ENCODE measurements at places on chromosomes 7 and 10.

GRCh38 chr10:78807504-78808203, 261.1 kb upstream of the ZMIZ1 start:
- DNase-seq, result no peak

- DNase-seq, result no peak
Measured at GRCh38 chr7:33463131-33463530, 333.8 kb downstream of the BBS9 start.

DNA sequence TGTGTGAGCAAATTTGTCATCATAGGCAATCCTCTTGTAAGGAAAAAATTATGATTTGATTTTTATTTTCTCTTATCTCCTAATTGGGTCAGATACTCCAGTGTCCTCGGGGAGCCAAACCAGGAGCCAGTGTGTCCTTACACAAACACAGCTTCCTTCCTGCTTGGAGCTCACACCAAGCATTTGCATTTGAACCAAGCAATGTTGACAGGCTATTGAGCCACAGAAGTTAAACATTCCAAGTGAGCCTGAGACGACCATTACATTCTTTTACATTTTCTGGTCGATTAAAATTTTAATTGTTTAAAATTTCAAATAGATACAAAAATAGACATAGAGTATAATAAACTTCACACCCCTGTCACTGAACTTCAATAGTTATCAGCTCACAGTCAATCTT, 194.8 kb downstream of the CFTR start:
- DNase-seq, result no peak

DNA sequence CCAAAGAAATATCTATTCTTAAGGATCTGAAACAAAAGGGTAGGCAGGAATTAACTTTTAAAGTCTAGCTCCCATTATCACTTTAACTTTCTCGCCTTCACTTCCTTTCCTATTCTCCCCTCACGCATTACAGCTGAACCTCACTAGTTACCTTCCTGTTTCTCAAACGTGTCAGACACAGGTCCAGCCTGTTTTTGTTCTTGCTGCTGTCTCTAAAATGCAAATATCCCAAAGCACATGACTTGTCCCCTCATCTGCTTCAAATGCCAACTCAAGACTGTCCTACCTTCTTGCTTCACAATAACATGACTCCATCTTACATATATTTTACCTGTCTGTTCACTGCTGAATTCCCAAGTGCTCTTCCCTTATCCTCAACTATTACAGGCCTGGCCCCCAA, 17.6 kb downstream of the ZDHHC6 start:
- no peak for DNase-seq

DNA sequence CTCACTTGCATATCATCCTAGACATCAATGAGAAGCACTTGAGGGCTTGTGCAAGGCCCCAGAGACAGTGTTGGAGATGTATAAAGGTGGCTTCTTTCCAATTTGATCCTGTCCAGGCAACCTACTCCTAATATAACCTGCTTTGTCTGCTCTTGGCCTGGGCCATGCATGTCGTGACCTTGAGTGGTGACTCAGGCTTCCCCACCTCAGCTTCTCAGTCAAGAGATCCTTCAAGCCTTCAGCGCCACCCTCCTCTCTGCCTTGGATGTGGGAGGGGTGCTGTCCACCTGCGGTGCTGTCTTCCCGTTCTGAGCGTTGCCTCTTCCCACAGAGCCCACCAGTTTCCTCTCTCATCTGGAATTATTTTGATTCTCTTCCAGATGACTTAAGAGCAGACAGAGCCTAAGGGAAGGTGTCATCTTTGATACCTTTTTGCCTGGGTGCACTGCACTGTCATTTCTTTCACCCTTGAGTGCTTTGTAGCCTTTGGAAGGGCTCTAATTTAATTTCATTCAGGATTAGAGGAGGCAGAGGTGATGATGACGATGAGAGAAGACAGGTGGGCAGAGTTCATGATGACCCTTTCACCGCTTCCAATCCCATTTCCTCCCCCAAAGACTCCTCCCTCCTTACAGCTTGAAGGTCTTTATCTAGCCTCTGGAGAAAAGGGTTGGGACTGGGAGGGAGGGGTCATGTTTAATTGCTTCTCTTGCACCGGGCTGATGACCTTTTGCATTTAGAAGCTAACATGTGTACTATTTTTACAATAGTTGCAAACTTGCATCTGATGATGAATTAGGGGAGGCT, 6.9 kb downstream of the LSMEM1 start:
- no peak for DNase-seq

DNA sequence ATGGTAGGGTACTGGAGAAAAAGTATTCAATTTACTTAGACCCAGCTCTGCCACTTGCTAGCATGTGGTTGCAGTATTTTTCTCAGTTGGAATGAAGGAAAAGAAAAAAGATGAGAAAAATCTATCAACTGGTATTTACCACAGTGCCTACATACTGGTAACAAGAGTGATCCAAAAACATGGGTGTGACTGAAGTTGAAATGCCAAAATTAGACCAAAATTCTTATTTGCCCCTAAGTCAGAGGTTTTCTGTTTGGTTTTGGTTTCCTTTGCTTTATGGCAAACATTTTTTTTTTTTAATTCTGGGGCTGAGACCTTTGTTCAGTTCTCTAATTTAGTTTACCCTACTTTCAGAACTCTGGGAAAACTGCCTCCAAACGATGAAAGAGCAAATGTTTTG, 12.3 kb downstream of the HYCC1 start:
- no peak for DNase-seq

- no peak for DNase-seq
Measured at GRCh38 chr7:78510580-78511188, 712.1 kb downstream of the PHTF2 start.

DNA sequence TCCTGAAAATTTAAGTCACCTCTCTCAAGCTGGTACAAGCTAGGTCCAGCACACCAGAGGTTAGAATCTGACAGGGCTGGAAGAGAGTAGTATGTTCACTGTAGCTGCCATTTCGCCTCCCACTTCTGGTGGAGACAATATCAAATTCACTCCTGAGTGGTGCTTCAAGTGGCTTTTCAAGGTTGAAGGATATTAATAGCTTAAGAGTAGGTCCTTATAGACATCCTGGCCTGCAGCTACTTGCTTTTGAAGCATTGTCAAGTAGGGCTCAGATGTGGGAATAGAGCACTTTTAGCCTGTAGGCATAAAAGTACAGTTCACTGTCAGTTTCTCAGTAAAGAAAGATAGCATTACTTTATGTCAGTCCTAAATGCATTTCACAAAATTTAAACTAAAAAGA, 270.5 kb upstream of the PLPP4 start:
- no peak for DNase-seq

DNA sequence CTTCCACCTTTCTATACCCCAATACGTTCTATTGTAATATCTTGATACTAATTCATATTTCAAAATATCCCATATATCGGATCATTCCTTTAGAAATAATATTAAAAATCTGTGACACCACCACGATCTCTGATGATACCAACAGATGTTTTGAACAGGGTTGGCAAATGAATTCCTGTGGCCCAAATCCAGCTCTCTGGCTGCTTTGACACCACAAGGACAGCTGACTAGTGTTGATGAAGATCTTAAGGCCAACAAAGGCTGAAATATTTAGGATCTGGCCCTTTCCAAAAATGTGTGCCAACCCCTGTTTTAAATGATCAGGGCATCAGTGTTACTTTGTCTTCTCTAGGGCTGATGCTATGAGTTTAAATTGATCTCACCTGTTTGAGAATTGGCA, 380.7 kb upstream of the PFKP start:
- no peak for DNase-seq

- DNase-seq, result no peak
Measured at GRCh38 chr7:146176860-146177259, 60.3 kb downstream of the CNTNAP2 start.

DNA sequence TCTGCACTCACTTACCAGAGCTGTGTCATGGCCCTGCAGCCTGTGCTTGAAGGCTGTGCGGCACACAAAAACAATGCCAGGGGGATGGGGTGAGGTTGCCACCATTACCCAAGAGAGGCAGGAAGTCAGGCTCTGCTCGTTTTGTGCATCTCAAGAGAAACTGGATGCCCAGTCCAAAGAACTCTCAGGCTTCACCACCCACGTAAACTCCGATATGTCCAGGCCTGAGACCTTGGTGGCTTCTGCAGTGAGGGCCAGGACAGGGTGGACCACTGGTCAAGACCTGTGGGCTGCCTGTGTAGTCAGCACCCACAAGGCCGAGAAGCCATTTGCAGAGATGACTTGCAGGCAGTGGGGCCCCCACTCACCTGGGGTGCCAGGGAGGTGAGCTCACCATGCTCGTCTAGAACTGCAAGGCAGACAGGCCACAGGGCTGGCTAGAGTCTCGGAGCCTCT, 54.7 kb upstream of the EBF3 start:
- no peak for DNase-seq

DNA sequence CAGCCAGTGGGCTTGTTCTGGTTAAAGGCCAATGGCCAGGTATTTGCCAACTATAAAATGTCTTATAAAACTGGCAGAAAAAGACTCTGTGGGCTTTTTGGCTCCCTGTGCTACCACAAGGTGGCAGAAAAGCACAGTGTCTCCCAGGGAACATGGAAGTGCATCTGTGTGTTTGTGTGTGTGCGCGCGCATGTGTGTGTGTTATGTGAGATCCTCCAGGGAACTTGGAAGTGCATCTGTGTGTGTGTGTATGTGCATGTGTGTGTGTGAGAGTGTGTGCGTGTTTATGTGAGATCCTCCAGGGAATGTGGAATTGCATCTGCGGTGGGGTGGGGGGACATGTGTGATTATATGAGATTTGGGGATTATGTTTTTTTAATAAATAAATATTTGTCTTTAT, 30.2 kb upstream of the ABI1 start:
- no peak for DNase-seq

- DNase-seq, result no peak
Measured at GRCh38 chr10:132320654-132321469, 11.1 kb upstream of the LRRC27 start.

DNA sequence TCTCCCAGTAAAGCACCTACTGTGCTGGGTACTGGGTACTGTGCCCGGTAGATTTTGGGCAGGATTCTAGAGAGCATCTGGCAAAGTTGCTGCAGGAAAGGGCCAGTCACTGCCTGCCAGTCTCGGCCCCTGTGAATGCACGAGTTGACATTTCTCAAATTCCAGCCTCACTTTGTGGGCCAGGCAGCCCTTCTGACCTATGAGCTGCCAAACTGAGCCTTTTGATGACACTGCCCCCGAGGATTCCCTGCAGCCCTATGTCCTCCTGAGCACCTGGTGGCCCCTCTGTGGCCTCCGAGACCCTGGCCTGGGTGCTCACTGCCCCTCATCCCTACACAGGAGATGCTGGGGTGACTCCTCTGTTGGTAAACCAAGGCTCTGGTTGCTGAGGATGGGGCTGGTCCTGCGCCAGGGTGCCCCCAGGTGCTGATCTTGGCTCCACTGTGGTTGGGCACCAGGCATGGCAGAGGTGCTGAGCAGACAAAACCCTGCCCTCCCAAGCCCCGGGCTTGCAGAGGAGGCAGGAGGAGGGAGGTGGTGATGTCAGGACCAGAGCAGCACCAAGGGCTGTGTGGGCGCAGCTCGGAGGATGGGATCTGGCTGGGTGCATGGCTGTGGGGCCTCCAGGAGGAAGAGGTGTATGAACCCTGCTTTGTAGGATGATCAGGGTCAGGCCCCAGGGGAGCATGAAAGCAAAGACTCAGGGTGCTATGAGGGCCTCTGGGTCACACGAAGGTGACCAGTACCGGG, 16.2 kb downstream of the LHPP start:
- DNase-seq, result no peak

DNA sequence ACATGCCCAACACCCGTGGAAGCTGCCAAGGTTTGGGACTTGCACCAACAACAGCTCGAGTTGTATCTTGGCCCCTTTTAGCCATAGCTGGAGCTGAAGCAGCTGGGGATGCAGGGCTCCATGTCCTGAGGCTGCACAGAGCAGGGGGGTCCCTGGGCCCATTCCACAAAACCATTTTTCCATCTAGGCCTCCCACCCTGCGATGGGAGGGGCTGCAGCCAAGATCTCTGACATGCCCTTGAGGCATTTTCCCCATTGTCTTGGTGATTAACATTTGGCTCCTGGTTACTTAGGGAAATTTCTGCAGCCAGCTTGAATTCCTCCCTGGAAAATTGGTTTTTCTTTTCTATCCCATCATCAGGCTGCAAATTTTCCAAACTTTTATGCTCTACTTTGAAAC, 637.8 kb upstream of the VSTM2A start:
- no peak for DNase-seq

GRCh38 chr7:40202851-40203250, 68.0 kb downstream of the SUGCT start:
- DNase-seq, result no peak

DNA sequence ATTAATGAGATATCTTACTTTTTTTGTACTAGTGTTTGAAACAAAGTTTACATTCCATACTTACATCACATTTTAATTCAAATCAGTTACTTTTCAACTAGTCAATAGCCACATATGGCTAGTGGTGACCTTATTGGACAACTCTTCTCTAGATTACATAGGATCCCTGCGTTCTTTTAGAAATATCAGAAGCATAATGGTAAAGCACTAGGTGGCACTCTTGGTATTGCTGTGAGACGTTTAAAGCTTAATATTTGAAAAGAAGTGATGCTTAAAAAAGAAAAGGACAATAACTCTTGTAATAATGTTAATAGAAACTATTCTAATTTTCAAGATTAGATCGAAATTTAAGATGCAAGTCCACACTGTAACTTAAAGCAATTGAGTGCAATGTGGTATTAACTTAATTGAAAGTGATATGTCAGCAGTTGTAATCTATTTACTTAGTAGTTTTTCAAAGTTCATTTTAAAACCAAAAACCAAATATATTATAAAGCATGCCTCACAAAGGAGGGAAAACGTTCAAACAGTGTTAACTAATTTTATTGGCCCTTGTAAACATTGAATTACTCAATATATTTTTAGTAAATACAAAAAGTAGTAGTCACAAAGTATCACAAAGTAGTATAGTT, 339.1 kb downstream of the ATRNL1 start:
- DNase-seq, result no peak

DNA sequence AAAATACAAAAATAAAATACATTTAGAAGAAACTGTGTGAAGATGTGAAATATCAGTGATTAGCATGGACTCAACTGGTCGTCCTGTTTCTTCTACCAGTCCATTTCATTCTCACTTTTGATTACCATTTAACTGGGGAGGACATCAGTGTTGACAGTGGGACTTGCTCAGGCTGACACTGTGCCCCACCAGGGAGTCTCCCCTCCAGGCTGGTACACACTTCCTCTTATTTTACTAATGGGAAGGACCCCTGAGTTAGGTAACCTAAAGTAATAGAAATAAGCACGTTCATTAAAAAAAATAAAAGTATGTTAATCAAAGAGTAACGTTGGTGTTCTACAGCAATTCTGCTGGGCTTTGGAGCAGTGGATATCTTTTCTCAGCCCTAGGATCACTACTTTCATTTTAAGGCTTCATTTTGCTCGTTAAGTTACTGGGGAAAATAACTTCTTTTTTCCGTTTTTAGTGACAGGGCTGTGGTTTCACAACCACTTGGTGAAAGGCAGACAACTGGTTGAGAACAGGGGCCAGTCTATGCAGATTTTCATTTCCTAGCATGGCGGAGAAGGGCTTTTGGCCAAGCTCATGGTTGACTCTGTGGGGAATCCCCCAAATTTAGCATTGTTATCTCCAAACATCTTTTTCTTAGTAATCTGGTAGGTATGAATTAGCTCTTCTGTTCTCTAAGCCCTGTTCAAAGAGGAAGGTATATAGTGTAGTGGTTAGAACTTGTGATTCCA, 2.1 kb downstream of the SNX10 start:
- DNase-seq, result no peak

GRCh38 chr7:104793066-104793465, 220.9 kb upstream of the KMT2E start:
- DNase-seq, result no peak

- DNase-seq, result no peak
Measured at GRCh38 chr7:39952803-39953202, 2.7 kb downstream of the CDK13 start.
